AG20443 (cell line): ENCODE measurements at places on chromosomes 11 and 22.

DNA sequence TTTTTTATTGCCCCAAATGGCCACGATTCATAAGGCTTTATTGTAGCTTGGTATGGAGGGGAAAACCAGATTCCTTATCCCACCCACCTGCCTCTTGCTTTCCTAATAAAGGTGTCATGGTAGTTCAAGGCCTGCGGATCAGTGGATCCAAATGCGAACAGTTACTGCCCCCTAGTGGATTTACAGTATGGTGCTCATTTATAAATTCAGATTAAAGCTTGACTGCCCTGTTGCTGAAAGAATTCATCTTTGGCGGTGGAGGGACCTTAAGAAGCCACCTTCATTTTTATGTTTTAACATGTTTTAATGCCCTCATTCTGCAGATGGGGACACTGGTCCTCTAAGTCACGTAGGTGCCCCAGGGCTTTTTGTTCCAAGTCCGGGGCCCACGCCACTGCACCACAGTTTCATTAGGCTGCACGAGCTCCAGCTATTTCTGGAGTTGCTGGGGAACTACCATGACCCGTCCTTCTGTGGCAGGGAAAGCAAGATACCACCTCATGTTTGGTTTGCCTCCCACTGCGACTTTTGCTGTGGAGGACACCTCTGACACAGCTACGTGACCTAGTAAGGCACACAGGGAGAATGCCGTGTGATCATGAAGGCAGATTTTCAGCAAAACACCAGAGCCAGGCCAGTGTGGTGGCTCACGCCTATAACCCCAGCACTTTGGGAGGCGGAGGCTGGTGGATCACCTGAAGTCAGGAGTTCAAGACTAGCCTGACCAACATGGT, 15.6 kb upstream of the INCENP start:
- peak; percentile 51 for DNase-seq

- no peak for DNase-seq
Measured at GRCh38 chr11:833849-834311, 1.1 kb downstream of the CD151 start.

- no peak for DNase-seq
Measured at GRCh38 chr11:132008872-132009271, 638.5 kb downstream of the NTM start.

DNA sequence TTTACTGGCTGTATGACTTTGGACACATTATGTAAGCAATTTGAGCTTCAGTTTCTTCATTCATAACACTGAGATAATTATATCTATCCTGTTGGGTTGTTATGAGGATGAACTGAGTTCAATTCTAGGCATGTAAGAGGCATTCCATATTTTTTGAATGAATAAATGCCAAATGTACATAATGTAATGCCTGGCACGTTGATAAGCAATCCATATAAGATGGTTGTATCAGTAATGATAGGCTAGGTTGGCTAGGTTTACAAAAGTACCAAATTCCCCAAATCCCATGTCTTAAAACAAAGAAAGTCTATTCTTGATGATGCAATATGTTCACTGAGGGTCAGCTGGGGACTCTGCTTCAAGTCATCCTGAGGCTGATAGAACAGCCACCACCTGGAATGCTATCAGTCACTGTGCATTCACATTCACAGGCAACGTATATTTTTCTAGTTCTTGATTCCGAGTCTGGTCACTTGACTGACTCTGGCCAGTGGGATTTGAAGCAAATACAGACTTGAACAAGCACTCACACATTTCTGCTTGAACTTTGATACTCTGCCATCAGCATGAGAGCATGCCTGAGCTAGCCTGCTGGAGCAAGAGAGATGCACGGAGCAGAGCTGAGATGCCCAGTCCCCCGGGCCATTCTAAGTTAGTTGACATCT, 104.0 kb upstream of the TIMP3 start:
- no peak for DNase-seq

- no peak for DNase-seq
Measured at GRCh38 chr11:46102843-46103242, 18.4 kb downstream of the PHF21A start.

- no peak for DNase-seq
Measured at GRCh38 chr11:1197431-1197885, 25.4 kb upstream of the MUC5B start.

- no peak for DNase-seq
Measured at GRCh38 chr11:105867742-105868141, 154.3 kb downstream of the MSANTD4 start.
